IMR-90 (cell line): ENCODE measurements at places on chromosomes 13 and 19.
A peak's percentile ranks its signal among the peaks of the same experiment; 100 is the strongest.

DNA sequence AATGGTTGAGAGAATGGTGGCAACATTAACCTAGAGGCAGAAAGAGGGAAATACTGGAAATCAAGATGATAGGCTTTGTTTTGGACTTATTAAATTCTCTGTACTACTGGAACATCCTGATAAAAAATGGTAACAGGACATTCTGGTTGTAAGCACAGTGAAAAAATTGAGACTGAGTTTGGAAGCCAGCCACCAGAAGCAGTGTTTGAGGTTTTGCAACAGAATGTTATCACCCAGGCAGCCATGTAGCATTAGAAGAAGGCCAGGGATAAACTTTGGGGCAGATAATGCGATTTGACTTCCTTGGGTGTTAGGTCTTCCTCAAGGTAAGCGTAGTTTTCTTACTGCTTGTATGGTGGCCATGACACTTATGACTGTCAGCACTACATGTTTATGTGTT lies 307.4 kb downstream of the ATP8A2 start:
- DNase-seq, result no peak
- no peak overlapping the region for H3K4me3 ChIP-seq
- no peaks in the 10 kb centered on the region for H3K36me3 ChIP-seq
- no peaks in the 10 kb centered on the region for H3K27me3 ChIP-seq

DNA sequence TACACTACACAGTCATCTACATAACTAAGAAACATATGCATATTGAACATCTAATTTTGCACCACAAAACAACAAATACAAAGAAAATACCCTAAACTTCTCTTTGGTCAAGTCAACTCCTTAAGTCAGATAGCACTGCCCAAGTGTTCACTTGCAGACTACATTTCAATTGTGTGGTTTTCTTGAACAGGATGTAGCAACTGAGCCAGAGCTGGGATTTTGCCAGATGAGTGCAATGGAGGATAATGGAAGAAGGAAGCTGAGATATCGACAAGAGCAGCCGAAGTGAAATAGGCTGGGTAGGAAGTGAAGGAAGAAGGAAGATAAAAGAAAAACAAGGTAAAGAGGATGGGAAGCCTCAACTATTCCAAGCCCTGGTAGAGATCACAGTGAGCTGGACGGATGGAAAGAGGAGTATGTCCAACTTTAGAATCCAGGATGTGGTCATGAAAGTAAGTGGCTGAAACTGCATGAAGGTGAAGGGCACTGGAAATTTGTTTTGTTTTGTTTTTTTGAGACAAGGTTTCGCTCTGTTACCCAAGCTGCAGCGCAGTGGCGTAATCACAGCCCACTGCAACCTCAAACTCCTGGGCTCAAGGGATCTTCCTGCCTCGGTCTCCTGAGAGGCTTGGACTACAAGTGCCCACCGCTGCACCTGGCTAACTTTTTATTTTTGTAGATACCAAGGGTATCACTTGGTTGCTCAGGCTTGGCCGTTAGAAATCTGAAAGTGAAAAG lies 15.0 kb downstream of the NUFIP1 start:
- H3K4me3 ChIP-seq, result no peak overlapping the region
- no peak overlapping the region for H3K27ac ChIP-seq
- H3K27me3 ChIP-seq, result no peaks in the 10 kb centered on the region
- peak; percentile 65 for DNase-seq
- peaks cover 9% of the 10 kb centered on the region for H3K4me1 ChIP-seq

DNA sequence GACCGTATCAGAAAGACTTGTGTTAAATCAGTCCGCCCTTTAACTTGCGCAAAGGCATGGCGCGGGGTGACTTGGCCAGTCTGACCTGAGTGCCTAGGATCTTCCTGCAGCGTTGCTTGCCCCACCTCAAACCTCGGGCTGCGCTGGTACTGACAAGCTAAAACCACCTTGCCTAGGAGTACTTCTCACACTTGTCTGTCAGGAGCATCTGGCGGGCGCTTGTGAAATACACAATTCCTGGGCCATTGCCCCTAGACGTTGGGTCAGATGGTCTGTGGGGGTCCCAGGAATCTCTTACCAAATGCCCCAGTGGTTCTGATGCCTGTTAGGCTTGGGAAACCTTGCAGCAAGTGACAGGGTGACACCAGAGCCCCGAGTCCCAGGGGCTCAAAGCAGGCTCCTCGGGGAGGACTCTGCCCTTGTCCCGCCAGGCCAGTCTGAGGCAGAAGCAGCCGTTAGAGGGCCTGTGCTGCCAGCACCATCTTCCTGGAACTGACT lies 12.9 kb downstream of the CEBPG start:
- no peak overlapping the region for H3K27ac ChIP-seq
- DNase-seq, result no peak
- no peaks in the 10 kb centered on the region for H3K27me3 ChIP-seq
- peaks cover 22% of the 10 kb centered on the region for H3K36me3 ChIP-seq
- H3K4me1 ChIP-seq, result peaks cover 3% of the 10 kb centered on the region; the same call in 1 of the 2 replicates

GRCh38 chr19:16394681-16395375 lies 70.2 kb downstream of the KLF2 start:
- H3K4me1 ChIP-seq, result peaks cover 3% of the 10 kb centered on the region
- no peaks in the 10 kb centered on the region for H3K27me3 ChIP-seq
- DNase-seq, result peak; percentile 23
- H3K27ac ChIP-seq, result no peak overlapping the region
- H3K36me3 ChIP-seq, result peaks cover 29% of the 10 kb centered on the region
- H3K4me3 ChIP-seq, result no peak overlapping the region

- H3K4me1 ChIP-seq, result peaks cover 10% of the 10 kb centered on the region
- DNase-seq, result peak; percentile 97
- H3K4me3 ChIP-seq, result no peak overlapping the region
- no peaks in the 10 kb centered on the region for H3K27me3 ChIP-seq
Measured at GRCh38 chr19:37997911-37998344, 90.9 kb downstream of the SIPA1L3 start.

GRCh38 chr19:33724721-33725060 lies 72.0 kb upstream of the KCTD15 start:
- H3K36me3 ChIP-seq, result no peaks in the 10 kb centered on the region
- H3K4me1 ChIP-seq, result no peaks in the 10 kb centered on the region
- no peak for DNase-seq
- no peak overlapping the region for H3K4me3 ChIP-seq
- no peak overlapping the region for H3K27ac ChIP-seq

DNA sequence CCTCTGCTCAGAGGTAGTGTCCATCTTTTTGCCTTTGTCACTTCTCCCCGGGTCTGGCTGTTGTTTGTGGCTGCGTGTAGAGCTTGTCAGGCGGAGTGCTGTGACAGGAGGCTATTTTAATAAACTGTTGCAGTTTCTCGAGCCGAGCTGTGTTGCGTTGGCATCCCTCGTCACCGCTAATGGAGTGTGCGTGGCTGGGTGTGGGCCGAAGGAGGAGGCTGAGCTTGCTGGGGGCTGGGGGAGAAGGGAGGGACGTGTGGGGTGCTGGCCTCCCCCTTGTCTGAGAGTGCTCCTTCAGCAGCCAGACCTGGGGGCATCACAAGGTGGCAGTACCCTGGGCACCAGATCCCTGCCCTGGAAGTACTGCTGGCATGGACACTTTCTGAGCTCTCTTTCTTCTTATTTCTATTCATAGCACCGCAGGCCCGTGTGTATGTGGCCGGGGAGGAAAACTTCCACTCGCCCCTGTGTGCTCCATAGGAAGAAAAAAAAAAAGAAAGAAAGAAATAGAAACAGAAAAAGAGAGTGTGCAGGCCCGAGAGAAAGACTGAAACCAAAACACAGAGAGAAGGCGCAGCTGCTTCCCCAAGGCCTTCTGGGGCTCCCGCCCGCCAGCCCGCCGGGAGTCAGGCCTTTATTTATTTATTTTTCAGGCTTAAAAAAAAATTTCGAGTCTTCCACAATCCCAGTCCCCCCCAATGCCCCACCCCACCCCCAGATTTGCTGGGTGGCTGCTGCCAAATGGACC lies 27.0 kb downstream of the NFIX start:
- H3K27me3 ChIP-seq, result no peaks in the 10 kb centered on the region
- H3K27ac ChIP-seq, result peak overlapping the region; percentile 92
- peaks cover 50% of the 10 kb centered on the region for H3K4me1 ChIP-seq
- peaks cover 7% of the 10 kb centered on the region; the same call in 1 of the 2 replicates for H3K36me3 ChIP-seq
- peak; percentile 76 for DNase-seq

- peak overlapping the region; percentile 2; the same call in 1 of the 2 replicates for H3K4me3 ChIP-seq
- H3K36me3 ChIP-seq, result peaks cover 13% of the 10 kb centered on the region
- DNase-seq, result peak; percentile 83
- H3K4me1 ChIP-seq, result peaks cover 29% of the 10 kb centered on the region
- no peaks in the 10 kb centered on the region for H3K27me3 ChIP-seq
Measured at GRCh38 chr13:33228648-33229445, 56.7 kb downstream of the STARD13 start.

- H3K27me3 ChIP-seq, result no peaks in the 10 kb centered on the region; the same call in 1 of the 2 replicates
- H3K4me3 ChIP-seq, result no peak overlapping the region
- no peaks in the 10 kb centered on the region for H3K4me1 ChIP-seq
- DNase-seq, result no peak
Measured at GRCh38 chr19:6765738-6766356, 1.4 kb downstream of the SH2D3A start.

DNA sequence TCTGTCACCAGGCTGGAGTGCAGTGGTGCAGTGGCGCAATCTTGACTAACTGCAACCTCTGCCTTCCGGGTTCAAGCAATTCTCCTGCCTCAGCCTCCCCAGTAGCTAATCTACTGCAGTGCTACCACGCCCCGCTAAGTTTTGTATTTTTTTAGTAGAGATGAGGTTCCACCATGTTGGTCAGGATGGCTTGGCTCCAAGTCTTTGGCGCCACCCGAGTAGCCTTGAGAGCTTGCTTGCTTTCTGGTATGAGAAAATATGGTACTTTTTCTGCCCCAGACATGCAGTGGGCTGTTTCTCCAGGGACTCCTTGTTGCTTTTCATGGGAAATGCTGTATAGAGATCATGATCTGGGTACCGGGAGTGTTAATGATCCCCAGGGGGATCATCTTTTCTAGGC lies 34.5 kb upstream of the GTF3A start:
- peaks cover 25% of the 10 kb centered on the region for H3K27me3 ChIP-seq
- H3K36me3 ChIP-seq, result no peaks in the 10 kb centered on the region
- DNase-seq, result no peak
- no peak overlapping the region for H3K27ac ChIP-seq

- peaks cover 8% of the 10 kb centered on the region for H3K4me1 ChIP-seq
- H3K27ac ChIP-seq, result peak overlapping the region; percentile 92
- DNase-seq, result no peak
- peak overlapping the region; percentile 67 for H3K4me3 ChIP-seq
Measured at GRCh38 chr13:44140888-44141724, 232.5 kb upstream of the SERP2 start.

- no peak overlapping the region for H3K27ac ChIP-seq
- H3K36me3 ChIP-seq, result 0 out of 2 replicates have a peak, but pooled peaks cover 2% of the 10 kb centered on the region
- H3K4me1 ChIP-seq, result peaks cover 12% of the 10 kb centered on the region
- peaks cover 4% of the 10 kb centered on the region; the same call in 1 of the 2 replicates for H3K27me3 ChIP-seq
- no peak overlapping the region for H3K4me3 ChIP-seq
- DNase-seq, result peak; percentile 31
Measured at GRCh38 chr19:46404055-46404752, 9.2 kb downstream of the CCDC8 start.

DNA sequence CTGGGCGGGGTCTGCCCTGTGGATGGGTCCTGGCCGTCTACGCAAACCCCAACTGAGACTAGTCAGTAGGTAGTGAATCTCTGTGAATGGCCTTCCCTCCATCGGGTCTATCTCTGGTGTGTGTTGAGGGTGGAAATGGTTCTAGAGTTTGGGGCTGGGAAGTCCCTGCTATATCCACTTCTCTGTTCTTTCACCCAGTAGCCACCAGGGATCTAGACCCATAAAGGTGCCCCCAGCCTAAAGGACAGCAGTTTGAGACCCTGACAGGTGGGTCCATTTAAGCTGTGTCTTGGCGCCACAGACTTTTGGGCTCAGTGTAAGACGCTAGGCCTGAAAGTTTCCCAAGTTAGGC lies 57.7 kb downstream of the ZNF568 start:
- H3K4me3 ChIP-seq, result peak overlapping the region; percentile 96
- no peak for DNase-seq
- H3K27me3 ChIP-seq, result no peaks in the 10 kb centered on the region
- no peaks in the 10 kb centered on the region; the same call in 1 of the 2 replicates for H3K36me3 ChIP-seq

- H3K4me3 ChIP-seq, result peak overlapping the region; percentile 93
- no peaks in the 10 kb centered on the region for H3K27me3 ChIP-seq
Measured at GRCh38 chr13:28657784-28658538, 969 bp upstream of the POMP start.

- peaks cover 8% of the 10 kb centered on the region for H3K27me3 ChIP-seq
- no peak overlapping the region for H3K27ac ChIP-seq
- no peaks in the 10 kb centered on the region for H3K4me1 ChIP-seq
- H3K4me3 ChIP-seq, result no peak overlapping the region
- no peak for DNase-seq
Measured at GRCh38 chr13:45812695-45813372, 38.7 kb downstream of the SIAH3 start.

DNA sequence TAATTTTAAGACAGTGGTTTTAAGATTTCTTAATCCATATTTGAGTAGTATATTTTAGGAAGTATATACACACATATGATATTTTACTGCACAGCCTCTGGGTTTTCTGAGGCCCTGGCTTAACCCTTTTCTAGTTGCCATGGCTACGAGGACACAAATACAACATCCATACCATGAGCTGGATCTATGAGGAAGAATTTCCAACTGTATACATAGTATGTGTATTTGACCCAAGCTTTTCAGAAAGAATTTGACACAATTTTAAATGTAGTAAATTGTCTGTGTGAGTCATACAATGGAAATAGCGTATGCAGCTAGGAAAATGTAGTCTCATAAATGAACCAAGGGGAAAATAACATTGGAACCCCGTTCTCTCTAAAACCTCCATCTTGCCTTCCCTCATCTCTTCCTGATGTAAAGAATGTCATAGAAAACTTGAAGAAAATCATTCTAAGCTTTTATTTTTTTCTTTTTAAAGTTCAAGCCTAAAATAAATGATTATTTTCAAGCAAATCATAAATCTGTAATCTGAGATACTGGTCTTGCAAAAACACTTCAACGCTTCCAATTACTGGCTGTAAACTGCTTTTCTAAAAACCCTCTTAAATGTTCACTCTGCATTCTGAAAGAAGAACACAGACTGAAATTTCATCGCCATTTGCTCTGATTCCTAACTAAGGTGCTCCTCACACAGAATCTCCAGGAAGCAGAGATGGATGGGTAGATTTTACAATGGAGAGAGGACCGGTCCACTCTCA lies 172.4 kb downstream of the LACC1 start:
- no peak overlapping the region for H3K27ac ChIP-seq
- peak; percentile 76 for DNase-seq
- peaks cover 5% of the 10 kb centered on the region for H3K27me3 ChIP-seq
- no peaks in the 10 kb centered on the region for H3K36me3 ChIP-seq
- H3K4me1 ChIP-seq, result peaks cover 13% of the 10 kb centered on the region

DNA sequence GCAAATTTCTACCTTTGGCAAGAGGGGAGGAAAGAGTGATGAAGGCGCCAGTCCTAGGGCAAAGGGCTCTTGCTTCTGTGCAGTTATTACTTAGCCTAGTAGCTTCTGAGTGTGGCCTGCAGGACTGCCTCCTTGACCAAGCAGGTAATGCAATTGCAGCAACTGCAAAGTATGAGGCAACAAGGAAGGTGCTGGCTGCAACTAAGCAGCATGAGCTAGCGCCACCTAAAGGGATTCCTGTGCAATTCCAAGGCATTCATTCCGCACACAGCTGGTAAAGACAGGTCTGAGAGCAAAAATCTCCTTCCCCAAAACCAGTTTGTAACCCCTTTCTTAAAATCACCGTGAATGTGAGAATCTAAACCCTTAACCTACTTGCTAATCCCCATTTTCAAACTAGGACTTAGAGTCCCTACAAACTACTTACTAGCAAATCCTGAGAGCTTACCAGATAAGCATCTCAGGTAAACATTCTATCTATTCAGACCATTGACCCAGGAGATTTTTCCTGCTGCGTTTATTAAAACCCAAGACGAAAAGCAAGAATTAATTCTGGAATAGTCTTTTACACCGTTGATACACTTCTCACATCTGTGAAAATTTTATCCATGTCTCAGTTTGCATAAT lies 62.9 kb downstream of the DCT start:
- H3K4me1 ChIP-seq, result no peaks in the 10 kb centered on the region
- DNase-seq, result peak; percentile 24
- no peak overlapping the region for H3K4me3 ChIP-seq
- H3K36me3 ChIP-seq, result no peaks in the 10 kb centered on the region
